ENCODE measurements at places on chromosomes 3 and 15.

DNA sequence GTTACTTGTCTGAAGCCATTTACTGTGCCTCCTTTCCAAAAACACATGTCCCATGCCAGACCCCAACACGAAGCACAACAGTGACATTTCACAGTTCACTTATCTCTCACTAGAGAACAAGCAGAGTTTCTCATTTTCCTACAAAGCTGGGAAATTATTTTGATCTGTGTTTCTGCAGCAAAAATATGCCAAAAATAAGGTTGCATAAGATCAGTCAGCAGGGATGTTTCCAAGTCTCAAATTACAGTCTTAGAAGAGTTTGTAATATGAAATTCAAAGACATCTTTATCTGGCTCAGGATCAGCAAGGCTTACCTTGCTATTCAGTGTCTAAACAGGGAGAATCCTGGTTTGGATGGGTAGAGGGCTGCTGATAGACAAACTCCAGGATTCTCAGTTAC, 75.5 kb downstream of the GJD2 start:
- no peak for DNase-seq

DNA sequence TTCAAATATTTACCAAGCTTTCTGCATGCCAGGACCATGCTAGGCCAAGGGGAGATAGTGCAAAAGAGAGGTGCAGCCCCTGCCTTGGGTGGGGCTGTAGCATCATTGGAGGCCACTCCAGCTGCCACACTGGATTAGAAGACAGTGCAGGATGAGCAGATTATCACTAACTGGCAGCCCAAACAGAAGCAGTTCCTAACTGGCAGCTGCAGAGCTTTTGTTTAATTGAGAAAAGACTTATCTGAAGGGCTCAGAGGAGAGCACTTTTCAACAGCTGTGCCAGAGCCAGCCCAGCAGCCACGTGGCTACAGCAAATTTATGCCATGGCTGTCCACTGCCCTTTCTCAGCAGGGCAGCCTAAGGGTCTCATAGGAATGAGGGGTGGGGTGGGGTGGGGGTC, 13.5 kb upstream of the ACSBG1 start:
- no peak for DNase-seq

DNA sequence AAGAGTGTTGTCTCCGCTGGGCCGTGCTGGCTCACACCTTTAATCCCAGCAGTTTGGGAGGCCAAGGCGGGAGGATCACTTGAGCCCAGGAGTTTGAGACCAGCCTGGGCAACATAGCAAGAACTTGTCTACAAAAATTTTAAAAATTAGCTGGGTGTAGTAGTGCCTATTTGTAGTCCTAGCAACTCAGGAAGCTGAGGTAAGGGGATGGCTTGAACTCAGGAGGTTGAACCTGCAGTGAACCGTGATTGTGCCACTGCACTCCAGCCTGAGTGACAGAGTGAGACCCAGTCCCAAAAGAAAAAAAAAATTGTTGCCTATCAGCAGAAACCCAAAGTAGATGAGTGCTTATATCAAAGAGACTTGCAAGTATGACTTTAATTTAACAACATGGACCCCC, 12.7 kb upstream of the AKAP13 start:
- DNase-seq: no peak

- no peak for DNase-seq
Measured at GRCh38 chr3:67819447-67819846, 165.0 kb upstream of the SUCLG2 start.

DNA sequence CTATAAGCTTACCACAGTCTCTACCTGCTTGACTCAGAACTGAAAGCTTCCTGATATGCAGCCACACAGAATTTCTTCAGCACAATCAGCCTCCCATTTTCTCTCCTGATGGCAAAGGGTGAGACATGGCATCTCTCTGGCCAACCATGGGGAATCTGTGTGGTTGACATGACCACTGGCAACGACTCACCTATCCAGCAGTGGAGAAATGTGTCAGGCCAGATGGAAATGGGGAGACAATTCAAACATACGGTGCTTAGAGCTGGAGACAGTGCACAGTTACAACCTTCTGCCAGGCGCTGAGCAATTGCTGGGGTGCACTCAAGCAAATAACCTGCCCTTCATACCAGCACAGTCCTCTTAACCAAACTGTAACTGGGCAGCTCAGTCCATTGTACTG, 3.6 kb downstream of the ZNF385D start:
- no peak for DNase-seq

GRCh38 chr15:38424101-38424552, 29.8 kb upstream of the FAM98B start:
- DNase-seq: no peak

- DNase-seq: no peak
Measured at GRCh38 chr3:79354179-79354688, 413.6 kb downstream of the ROBO1 start.

DNA sequence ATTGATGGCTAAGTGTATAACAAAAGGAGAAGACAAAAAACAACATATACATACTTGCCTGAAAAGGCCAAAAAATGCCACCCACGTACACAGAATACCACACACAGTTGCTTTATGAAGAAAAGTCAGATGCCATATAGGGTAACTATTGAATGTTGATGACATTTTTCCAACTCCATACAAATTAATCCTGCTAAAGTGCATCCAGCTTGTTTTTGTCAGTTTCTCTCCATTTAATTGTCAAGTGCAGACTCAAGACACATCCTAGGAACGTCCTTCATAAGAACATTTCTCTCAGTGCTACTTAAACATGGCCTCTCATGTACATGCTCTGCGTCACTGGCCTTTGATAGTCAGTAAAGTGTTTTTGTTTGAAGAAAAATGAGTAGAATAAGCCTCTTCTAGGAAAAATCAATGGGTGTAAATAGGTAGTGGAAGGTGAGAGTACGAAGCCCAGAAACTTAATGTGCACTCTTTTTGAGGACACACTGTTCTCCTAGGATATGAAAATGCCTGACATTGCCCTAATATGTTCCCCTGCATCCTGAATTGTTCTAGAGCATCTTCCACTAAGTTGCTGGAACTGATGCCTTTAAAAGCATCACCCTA, 267.4 kb upstream of the ATP11B start:
- no peak for DNase-seq

GRCh38 chr15:70012895-70013294, 84.8 kb downstream of the TLE3 start:
- DNase-seq: no peak

DNA sequence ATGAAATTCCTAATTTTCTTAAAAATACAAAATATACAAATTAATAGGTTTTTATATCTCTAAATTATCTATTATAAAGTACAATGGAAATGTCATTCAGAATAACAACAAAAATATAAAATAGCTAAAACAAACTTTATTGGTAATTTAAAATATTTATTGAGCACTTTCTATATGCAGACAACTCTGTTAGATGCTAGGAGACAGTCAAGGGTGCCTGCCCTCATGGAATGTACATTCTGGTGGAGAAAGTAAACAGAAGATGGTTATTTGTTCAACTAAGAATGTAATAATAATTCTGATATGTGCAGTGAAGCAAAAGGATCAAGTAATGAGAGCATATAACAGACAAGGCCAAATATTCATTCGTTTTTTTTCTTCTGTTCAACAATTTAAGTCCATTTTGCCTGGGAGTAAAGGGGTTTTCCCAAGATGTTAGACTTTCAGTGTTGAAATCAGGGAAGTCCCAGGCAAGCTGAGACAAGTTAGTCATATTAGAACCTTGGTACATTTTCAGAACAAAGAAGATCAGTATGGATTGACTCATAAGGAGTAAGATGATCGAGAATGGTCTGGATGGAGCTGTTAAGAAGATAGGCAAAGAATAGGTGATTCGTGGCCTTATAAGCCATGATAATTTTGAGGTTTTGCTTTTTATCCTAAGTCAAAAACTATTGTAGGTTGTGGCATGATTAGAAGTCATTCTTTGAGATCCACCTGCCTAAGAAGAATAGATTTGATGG, 150.2 kb upstream of the MLF1 start:
- DNase-seq: peak; percentile 62

GRCh38 chr15:25060472-25060803, 105.7 kb downstream of the SNRPN start:
- no peak for DNase-seq

- DNase-seq: no peak
Measured at GRCh38 chr3:54888873-54889272, 39.0 kb downstream of the LRTM1 start.

GRCh38 chr3:184808021-184808420, 3.9 kb upstream of the VPS8 start:
- no peak for DNase-seq

DNA sequence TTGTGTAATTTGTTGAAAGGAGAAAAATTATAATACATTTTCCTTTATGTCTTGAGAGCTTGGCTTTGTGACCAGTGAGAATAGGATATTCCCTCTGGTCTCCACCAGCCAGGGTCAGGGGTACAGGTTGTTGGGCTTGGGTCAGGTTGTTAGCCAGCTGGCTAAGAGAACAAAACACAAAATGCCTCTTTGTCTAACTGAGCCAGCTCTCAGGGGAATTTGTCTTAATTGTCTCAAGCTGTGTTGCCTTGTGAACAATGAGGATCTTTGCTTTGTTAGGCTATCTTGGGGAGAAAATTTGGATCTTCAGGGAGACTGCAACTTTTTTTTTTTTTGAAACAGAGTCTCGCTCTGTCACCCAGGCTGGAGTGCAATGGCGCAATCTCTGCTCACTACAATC, 17.7 kb upstream of the GK5 start:
- no peak for DNase-seq

DNA sequence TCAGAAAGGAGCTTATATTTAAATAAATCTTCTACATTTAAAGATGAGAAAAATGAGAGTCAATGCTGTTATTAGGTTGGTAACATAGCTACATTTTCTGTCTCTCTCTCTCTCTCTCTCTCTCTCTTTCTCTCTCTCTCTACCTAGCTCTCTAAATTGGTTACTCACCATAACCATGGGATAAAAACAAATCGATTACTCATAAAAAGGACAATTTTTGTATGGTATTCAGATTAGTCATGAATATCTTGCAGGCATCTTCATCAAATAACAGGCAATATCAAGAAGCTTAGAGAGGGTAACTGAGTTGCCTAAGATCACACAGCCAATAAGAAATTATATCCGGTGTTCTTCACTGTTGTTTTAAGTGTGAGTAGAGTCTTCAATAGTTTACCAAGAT, 81.8 kb upstream of the ALCAM start:
- no peak for DNase-seq

- DNase-seq: no peak
Measured at GRCh38 chr3:127108796-127109195, 84.1 kb upstream of the PRR23E start.

- DNase-seq: no peak
Measured at GRCh38 chr3:15800327-15800726, 2.5 kb upstream of the ANKRD28 start.

- peak; percentile 56 for DNase-seq
Measured at GRCh38 chr3:126472277-126473006, 3.2 kb downstream of the ZXDC start.

DNA sequence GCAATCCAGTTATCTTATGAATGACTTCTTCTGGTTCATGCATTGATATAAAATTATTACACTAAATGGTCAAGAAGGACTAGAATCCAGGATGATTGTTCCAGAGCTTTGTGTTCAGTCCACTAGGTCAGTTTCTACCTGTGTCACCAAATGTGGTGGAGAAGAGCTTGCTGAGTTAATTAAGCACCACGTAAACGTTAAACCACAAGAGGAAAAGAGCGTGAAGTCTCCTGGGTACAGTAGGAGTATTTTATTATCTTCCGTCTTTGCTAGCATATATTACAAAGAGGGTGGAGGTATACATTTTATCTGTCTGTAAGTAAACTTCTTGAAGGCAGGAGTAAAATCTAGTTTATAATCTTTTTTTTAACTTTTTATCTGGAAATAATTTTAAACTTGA, 23.5 kb downstream of the CHP1 start:
- no peak for DNase-seq

DNA sequence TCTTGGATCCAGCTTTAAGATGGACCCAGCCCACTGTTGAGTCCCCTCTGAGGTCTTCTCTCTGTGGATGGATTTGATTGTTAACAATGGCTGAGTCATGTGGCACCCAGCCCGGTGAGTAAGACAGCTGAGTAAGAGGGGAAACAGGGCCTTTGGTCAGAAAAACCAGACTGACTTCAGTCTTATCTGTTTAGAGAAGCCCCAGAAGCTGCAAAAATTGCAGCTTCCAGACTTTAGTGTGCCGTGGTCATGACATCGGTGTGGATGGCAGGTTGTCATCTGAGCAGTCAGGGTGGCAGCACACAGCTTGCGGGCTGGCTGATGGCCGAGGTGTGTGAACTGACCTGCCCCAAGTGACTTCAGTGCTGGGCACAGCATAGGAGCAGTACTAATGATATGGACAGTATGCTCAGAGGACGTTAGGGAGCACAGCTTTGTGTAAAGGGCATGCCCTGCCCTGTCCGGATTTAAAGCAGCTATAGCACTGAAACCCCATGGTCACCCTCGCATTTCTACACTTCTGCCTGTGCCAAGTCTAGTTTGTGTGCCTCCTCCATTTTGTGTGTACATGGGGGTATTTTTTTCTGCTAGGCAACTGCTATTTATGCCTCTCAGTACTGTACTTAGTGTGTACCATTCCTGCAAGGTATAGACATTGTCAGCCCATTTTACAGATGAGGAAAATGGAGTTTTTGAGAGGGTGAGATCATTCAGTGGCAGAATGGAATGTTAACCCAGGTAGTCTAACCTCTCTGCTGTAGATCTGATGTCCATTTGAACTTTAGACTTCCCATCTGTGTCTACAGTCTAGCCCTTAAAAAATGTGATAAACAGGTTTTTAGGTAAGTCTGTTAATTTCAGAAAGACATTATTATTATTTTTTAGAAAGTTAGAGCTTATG, 44.4 kb downstream of the FLNB start:
- peak; percentile 98 for DNase-seq

- no peak for DNase-seq
Measured at GRCh38 chr3:356952-357351, 160.4 kb downstream of the CHL1 start.

DNA sequence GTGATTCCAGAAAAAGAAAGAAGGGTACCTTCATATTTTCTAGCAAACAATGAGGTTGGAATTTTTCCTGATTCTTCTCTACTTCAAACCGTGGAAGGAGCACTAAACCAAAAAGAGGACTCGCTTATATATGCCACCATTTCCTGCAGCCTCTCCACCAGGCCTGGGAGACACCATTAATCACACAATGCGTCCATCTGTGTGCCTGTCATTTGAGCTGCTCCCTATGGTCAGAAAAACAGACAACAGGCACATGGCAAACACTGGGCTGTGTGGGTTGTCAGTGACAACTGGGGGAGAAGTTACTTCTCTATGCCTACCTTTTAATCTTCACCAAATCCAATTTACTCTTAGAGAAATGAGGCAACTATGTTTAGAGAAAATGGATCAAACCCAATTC, 71.9 kb downstream of the NR2F2 start:
- no peak for DNase-seq

- no peak for DNase-seq
Measured at GRCh38 chr3:141100531-141101320, 49.6 kb downstream of the SPSB4 start.

DNA sequence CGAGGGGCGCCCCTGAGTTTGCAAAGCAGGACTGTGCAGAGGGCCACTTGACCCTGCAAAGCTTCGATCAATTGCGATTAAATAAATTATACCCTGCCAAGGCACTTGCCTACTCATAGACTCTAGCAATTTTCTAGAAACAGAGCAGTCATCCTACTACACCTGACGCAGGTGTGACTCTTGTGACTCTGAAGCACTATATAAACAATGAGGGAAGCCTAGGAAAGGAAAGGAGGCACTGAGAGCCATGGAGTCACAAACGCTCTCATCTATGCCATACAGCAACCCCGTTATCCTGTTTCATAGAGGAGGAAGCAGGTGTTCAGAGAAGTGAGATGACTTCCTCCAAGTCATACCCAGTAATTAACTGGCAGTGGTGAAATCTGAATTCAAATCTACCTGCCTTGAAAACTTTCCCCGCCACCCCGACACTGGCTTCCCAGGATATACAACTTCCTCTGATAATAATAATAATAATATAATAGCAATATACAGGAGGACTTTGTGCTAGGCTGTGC, 14.4 kb downstream of the ARHGEF3 start:
- DNase-seq: no peak
